Pons (tissue), 1 donor: ENCODE measurements at places on chromosomes 13 and 19.

DNA sequence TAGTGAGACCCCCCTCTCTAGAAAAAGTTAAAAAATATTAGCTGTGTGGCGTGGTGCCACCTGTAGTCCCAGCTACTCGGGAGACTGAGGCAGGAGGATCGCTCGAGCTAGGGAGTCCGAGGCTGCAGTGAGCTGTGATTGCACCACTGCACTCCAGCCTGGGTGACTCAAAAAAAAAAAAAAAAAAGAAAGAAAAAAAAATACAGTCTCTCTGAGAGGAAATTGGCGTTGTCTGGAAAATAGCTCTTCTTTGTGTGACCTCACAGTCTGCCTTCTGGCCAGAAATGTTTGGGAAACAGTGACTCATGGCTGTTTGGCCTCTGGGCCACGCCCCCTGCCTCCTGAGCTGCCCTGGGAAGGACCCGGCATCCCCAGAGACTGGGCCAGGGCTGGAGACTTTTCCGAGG lies 10.7 kb downstream of the MARCHF2 start:
- DNase-seq, result peak; percentile 74

DNA sequence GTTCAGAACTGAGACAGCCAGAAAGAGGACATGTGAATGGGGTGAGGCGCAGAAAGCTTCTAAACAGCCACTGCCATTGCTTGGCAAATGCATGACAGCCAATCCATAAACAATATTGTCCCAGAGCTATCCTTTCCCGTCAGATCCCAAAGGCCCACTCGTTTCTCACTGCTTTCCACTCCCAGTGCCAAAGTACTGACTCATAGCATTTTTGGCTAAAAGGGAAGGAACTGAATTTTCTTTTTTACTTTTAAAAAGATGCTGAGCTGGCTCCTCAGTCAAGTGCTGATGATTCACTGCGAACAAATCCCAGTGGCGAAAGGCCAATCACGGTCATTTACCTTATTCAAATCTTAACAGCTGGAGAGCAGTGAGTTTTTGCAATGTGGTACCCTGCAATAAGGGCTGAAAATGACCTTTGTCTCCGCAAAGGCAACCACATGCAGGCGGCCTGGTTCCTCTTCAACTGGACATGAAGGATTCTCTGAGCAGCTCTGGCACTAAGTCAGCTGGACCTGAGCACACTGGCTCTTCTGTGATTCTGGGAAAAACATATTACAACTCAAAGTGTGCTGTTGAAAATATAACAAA lies 151.7 kb downstream of the DCLK1 start:
- DNase-seq, result peak; percentile 76

GRCh38 chr19:33558856-33559255 lies 37.3 kb upstream of the PEPD start:
- no peak for DNase-seq

DNA sequence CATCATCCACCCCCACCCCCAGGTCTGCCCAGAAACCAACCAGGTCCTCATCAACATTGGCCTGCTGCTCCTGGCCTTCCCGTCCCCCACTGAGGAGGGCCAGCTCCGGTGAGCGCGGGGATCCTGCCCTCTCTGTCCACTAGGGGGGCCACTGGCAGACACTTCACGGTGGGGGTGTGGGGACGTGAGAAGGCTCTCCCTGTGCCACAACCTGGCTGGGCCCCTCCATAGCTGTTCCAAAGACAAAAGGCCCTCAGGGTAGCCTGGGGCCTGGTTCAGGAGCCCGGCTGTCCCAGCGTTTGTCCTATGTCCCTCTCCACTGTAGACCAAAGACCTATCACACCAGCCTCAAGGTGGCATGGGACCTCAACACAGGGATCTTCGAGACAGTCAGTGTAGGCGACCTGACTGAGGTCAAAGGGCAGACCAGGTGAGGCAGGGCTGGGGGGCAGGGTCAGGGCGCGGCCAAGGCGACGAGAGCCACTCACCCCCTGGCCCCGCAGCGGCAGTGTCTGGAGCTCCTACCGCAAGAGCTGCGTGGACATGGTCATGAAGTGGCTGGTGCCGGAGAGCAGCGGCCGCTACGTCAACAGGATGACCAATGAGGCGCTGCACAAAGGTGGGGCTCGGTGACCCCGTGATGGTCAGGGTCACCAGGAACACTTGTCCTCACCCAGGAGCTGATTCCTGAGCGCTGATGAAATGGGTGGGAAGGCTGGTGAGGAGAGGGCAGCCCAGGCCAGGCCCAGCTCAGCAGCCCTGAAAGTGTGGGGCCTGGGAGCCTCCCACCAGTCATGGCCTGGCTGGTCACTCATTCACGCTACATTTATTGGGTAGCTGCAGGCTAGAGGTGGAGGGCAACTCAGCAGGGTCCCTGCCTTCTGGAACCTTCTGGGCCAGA lies 7.9 kb downstream of the DCAF15 start:
- DNase-seq, result no peak

GRCh38 chr19:3006075-3006767 lies 22.9 kb downstream of the TLE2 start:
- no peak for DNase-seq
